Stimulated activated CD4-positive, alpha-beta T cell treated with anti-CD3 and anti-CD28 coated beads, Interleukin-15, amount 100 ng/mL, for 48 hours (primary cell): ENCODE measurements at places on chromosomes 7 and 10.

DNA sequence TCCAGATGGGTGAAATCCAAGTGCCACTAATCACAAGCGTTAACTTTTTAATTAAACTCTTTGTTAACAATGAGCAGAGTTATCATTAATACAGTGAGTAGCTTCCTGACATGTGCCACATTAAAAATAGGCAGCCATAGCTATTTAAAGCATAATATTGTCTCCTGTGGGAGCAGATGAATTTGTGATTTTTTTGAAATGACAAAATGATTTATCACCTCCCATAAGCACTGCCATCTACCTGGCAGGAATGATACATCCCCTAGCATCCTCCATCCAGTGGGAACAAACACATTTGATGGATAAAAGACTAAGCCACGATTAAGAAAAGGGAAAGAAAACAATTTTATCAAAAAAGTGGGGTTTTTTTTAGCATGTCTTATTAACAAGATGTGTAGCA is 162.3 kb upstream of the PLXDC2 start:
- DNase-seq, result no peak

DNA sequence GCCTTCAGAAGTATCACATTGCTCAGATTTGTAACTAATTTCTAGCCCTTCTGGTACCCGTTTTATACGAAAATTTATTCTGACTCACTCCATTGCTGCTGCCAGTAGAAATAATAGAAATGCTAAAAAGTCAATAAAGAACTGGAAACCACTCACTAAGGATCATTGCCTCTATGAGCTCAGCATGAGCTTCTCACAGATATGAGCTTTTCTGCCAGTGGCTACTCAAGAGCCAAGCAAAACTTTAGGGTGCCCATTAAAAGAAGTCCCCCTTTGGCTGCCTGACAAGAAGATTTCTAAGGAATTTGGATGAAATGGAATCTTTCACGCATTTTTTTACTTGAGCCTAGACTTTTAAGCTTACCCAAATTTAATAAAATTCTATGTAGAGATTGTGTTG is 52.5 kb downstream of the GPR37 start:
- DNase-seq, result no peak

GRCh38 chr7:820341-820740 is 11.9 kb upstream of the SUN1 start:
- no peak for DNase-seq

DNA sequence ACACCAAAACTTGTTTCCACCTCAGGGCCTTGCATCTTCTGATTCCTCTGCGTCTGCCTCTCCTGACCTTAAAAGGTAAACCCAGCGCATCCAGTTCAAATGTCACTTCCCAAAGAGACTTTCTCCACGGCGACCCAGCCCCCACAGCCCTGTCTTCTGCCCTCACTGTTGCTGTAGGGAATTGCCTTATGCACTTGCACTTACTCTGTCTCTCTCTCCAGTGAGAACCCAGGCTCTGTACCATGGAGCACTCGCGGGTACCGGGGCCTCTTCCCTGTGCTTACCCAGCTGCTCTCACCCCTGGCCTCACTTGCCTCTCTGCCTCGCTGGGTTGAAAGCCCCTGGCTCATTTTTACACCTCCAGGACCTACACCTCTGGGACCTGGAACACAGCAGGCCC is 48.4 kb downstream of the AOC1 start:
- DNase-seq, result no peak

DNA sequence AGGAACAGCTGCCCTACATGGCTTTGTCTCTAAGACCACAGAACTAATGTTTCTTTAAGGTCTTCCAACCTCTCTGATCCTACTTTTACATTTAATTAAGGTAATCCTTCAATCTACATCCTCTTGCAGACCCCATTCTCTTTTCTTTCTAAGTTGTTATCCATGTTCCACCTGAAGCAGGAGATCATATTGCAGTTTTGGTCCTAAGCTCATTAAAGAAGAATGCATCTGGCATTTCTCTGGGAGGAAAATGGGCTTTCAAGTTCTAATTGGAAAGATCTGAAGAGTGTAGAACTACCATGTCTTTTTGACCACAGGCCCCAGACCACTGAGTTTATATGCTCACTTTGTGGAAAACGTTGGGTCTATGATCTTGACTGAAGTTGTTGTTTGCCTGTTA is 111.2 kb downstream of the SEM1 start:
- DNase-seq, result no peak

GRCh38 chr10:44863344-44864047 is 47.6 kb upstream of the TMEM72 start:
- DNase-seq, result no peak

DNA sequence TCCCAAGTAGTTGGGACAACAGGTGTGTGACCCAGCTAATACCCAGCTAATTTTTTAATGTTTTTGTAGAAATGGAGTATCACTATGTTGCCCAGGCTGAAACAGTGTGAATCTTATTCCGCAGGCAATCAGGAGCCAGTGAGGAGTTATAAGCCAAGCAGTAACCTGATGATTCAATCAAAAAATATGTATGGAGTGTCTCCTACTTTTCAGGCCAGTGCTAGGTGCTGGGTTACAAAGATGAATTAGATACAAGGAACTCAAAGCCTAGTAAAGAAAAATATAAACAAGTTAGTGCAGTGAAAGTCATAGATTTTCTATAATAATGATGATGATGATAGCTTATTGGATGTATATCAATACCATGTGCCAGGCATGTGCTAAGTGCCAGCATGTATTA is 13.2 kb upstream of the IFRD1 start:
- DNase-seq, result no peak

- no peak for DNase-seq
Measured at GRCh38 chr7:20539201-20539600, 76.3 kb upstream of the ABCB5 start.

- DNase-seq, result no peak
Measured at GRCh38 chr10:44030132-44030531, 354.8 kb downstream of the CXCL12 start.

DNA sequence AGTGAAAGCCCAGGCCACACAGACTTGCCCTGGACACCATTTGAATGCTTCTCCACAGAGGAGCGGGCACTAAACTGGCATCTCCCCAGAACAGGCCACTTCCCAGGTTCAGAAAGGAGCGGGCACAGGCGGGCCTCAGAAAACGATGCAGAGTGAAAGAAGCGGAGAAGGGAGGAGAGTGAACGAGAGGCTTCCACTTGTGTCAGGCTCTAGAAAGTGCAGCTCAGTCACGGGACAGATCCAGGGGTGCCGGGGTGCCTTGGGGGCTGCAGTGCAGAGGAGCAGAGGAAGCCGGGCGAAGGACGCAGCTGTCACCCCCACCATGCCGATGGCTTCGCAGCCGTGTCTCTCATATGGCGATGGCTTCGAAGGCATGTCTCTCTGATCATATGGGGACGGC is 26.1 kb upstream of the PRKAR1B start:
- no peak for DNase-seq

DNA sequence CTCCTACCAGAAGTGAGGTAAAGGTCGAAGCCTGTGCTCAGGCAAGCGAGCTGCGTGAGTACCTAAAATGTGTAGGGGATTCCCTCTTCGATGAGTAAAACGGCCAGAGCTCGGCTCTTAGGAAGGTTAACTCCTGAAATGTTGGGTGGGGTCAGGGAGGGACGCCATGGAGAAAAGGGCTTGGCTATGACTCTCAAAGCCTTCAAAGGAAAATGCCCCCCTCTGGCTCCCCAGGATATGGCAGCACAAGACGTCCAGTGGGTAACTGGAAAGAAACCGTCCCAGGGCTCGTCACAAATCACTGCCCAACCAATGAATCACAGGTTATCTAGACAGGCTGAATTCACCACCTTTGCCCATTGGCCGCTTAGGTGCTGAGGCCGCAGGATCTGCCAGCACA is 58.0 kb downstream of the CALML3 start:
- no peak for DNase-seq

DNA sequence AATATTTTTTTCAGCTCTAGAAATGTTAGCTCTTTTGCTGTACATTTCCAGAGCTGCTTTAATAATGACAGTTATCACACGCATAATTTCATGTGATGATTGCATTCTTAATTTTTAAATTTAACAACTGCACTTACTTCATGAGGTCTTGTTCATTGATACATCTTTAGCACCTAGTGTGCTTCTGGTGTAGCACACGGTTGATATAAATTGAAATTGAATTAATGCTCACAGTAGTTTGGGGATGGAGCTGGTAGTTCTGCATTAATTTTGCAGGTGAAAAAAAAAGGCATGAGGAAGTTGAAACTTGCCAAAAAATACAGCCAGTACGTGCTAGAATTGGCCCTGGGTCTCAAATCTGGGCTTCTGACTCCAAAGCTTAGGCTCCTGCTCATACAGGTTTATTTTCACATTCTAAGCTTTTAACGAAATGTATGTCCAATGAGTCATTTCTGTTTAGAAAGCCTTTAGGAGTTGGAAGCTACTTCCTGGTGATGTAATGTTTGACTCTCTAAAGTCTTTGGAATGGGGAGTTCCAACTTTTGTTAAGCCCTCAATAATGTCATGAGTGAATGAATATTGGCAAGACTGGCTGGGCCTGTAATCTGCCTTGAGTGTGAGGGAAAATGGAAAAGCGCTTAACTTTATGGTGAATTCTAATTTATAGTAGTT is 62.5 kb downstream of the DAGLB start:
- DNase-seq, result no peak

DNA sequence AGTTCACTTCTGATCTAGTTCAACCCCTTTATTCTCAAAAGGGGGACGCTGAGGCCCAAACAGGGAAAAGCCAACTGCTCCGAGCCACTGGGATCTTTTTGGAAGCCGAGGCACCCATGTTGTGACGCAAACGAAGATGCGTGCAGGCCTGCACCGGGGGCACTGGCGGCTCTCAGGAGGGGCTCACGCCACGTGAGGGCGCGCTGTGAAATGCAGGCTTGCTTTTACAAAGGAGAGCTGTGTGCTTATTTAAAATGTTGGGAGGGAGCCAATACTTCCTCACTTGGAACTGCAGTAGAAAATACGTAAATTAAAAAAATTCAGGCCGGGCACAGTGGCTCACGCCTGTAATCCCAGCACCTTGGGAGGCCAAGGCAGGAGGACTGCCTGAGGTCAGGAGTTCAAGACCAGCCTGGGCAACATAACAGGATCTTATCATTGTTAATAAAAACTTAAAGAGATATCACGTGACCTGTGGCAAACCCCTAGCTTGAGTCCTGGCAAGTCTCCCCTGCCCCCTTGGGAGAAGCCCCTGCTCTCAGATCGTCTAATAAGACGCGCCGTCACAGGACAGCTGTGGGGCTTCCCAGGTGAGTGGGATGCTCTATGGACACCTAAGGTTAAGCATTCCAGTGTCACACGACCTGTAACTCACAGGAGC is 16.3 kb downstream of the BRI3 start:
- DNase-seq, result no peak

GRCh38 chr7:48171202-48171601 is at the start of gene ABCA13:
Gene ABCA13, plus strand, starts transcription at chr7:48171458. Its CDS starts 26 bp downstream, at chr7:48171484.
- no peak for DNase-seq

DNA sequence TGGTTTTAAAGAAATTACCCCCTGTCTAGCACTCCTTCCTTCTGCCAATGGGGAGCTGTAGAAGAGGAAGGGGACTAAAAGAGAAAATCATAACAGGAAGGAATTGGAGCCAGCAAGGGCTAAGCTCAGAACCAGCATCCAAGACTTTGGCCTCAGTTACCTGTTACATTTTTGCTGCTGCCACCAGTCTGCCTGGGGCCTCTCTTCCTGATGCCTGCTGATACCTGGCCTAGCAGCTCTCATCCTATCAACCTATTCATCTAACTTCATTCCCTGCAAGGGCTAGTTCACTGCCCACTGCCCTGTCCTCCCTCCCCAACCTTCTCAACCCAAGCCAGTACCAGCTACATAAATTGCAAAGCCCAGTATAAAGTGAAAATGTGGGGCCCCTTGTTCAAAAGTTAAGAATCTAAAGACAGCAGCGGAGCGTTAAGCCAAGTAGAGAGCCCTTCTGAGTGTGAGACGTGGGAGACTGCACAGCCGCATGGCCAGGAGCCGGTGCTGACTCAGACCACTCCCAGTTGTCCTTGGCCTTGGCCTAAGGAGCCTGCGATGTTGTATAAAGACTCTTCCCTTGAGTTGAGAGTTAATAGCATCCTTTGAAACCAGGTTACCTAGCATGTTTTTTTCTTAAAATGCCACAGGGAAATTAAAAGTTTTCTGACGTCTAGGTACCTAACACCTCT is 13.2 kb upstream of the AOC1 start:
- DNase-seq, result no peak

GRCh38 chr7:99331002-99331401 is 5.3 kb downstream of the ARPC1A start:
- no peak for DNase-seq

- DNase-seq, result no peak
Measured at GRCh38 chr10:131418681-131419080, 107.2 kb upstream of the TCERG1L start.

DNA sequence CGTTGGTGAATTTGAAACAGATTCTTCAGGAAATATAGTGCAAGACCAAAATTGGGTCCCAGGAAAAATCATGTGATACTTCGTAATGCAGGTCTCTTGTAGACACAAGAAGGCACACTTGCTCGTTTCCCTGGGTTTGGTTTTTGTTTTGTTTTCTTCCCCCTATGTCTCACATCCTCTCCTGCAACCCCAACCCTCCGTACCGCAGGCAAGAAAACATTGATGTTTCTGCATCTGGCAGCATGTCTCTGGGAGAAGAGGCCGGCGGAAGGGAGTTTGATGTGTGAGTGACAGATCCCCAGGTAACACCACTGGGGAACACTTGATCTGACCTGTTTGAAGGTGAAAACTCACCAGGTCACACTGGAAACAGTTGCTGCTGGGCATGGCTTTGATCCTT is 718.5 kb downstream of the AUTS2 start:
- no peak for DNase-seq

- DNase-seq, result no peak
Measured at GRCh38 chr10:7071421-7071820, 339.4 kb downstream of the SFMBT2 start.

DNA sequence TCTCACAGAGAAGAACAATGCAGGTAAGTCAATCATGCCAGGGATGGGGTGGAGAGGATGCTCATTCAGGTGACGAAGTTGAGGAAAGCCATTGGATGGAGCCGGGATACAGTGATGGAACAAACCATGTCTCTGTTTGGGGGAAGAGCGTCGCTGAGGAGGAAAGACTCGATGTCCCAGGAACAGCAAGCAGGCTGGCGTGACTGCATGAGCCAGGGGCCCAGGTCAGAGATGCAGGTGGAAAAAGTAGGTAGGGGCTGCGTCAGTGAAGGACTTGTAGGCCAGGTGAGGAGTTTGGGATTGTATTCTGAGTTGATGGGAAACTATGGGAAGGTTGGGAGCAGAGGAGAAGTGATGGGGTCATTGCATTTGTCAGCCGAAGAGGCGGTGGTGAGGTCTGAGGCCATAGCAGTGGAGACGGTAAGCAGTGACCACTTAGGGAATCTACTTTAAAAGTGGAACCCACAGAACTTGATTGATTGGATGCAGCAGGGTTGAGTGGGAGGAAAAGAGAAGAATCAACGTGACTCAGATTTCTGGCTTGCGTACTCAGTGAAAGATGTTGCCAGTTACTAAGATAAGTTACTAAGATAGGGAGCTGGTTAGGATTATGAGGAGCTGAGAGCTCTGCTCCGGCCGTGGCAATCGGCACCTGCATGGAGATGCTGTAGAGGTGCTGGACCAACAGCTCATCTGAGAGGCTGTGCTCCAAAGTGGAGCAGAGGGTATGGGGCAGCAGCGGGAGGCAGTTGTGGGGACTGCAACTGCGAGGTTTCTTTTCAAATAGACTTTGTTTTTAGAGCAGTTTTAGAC is 12.5 kb upstream of the IL2RA start:
- DNase-seq, result no peak

GRCh38 chr7:1673581-1674118 is 3.6 kb downstream of the ELFN1 start:
- DNase-seq, result no peak
